ENCODE measurements at places on chromosomes 12 and 14. TPM values are rescaled to one million over a fixed set of nuclear protein-coding genes. Genes with fewer than 3 reads are reported as not detected.
A peak's percentile ranks its signal among the peaks of the same experiment; 100 is the strongest.

The CLEC1A gene
- total RNA-seq: 2.7 TPM

DNA sequence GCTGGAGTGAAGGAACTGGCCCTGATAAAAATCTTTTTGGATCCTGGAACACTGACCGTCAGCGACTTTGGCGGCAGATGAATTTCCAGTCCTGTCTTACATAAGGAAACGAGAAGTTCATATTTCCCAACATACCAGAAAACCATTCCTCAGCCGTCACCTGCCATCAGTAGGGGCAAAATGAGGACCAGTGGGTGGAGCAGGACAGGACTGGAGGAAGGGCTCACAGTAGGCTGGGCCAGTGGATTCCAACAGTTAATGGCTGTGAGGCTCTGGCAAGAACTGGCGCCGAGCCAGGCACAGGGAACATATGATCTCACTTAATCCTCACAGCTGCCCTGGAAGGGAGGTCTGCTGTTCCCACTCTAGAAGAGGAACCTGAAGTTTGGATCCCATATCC lies 67.2 kb upstream of the FAM181A start:
- DNase-seq: no peak

GRCh38 chr12:92506891-92507290 lies 195.9 kb upstream of the PLEKHG7 start:
- DNase-seq: no peak

DNA sequence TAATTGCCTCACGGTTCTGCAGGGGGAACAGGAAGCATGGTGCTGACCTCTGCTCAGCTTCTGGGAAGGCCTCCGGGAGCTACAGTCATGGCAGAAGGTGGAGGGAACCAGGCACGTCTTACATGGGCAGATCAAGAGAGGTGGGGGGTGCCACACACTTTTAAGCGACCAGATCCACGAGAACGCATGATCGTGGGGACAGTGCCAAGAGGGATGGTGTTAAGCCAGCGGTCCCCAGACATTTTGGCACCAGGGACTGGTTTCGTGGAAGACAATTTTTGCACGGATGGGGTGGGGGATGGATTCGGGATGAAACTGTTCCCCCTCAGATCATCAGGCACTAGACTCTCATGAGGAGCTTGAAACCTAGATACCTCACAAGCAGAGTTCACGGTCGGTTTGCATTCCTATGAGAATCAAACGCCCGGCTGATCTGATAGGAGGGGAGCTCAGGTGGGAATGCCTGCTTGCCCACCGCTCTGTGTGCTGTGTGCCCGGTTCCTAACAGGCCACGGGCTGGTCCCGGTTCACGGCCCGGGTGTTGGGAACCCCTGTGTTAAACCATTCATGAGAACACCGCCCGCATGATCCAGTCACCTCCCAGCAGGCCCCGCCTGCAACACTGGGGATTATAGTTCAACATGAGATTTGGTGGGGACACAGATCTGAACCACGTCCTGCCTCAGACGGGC lies 96.9 kb downstream of the ADGRD1 start:
- DNase-seq: no peak

GRCh38 chr12:11958221-11959091 lies 112.3 kb upstream of the BCL2L14 start:
- DNase-seq: peak; percentile 94

The ATG14 gene
- total RNA-seq: 5.6 TPM

GRCh38 chr12:117331691-117332090 lies 29.7 kb downstream of the NOS1 start:
- no peak for DNase-seq

- DNase-seq: peak; percentile 45
These were observed 70.2 kb upstream of the NCOR2 start for GRCh38 chr12:124637581-124637981.
